NCI-H2171 (cell line): ENCODE measurements at places on chromosomes 6 and 20.

- DNase-seq = no peak
These were observed 100.3 kb downstream of the ZNF217 start for GRCh38 chr20:53493311-53493857.

- DNase-seq = no peak
These were observed 271.1 kb upstream of the CHD6 start for GRCh38 chr20:41889126-41889843.

DNA sequence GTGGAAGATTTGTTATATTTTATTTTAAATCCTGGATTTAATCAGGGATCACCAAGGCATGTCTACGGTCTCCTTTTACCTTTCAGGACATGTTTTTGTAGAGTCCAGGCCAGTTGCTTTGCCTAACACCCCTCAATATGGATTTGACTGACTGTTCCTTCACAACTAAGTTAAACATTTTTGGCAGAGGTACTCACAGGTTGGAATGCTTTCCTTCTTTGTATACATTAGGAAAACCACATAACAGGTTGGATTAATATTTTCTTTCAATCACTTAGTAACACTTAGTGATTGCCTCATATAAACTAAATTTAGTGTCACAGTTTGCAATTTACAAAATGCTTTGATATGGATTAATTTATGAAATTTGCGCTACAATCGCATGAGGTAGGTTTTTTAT, 64.5 kb downstream of the IPCEF1 start:
- no peak for DNase-seq

- DNase-seq = no peak
These were observed 169.8 kb downstream of the ANKRD60 start for GRCh38 chr20:58058421-58059259.

GRCh38 chr6:157430834-157431233, 49.8 kb downstream of the ZDHHC14 start:
- DNase-seq = peak; percentile 16

DNA sequence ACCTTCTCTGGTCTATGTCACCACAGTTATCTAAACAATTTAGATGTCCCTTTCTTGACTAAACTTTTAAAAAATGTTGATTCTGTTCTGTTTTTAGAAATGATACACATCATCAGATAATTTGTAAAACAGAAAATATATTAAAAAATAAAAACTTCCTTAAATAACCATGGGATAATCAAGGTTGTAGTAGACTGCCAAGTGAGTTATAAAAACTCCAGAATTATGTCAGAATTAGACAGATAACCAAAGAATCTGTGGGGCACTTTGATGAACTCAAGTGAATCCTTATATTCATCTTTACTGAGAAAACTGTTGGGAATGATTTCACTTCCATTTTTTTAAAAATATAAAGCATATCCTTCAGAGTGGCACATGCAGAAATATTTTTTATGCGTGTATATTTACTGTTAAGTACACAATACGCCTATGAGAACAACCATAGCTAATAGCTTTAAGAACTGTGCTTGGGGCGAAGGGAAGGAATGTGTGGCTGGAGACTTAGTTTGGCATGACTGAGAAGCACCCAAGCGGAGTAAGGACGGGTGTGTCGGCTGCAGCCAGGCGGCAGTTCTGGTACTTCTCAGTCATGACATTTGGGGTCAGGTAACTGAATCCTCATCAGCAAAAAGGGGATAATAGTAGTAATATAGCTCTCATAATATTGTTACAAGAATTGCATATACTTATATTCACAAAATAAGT, 604.7 kb upstream of the CITED2 start:
- no peak for DNase-seq

DNA sequence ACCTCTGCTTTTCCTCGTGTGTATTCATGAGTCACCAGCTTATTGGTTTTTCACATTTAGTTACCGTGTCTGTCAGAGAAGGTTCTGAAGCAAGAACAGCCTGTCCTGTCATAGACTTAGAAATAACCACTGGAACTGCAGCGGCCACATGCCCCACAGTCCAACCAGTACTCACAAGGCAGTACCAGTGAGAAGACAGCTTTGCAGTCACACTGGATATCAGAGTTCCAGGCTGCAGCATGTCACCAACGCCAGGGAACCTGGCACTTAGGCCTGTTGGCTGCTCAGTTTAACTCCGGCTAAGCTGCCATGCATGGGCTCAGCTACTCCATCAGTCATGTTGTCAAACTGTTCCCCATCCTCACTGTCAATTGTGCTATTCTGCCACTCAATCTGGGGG, 40.1 kb downstream of the ADNP start:
- no peak for DNase-seq

DNA sequence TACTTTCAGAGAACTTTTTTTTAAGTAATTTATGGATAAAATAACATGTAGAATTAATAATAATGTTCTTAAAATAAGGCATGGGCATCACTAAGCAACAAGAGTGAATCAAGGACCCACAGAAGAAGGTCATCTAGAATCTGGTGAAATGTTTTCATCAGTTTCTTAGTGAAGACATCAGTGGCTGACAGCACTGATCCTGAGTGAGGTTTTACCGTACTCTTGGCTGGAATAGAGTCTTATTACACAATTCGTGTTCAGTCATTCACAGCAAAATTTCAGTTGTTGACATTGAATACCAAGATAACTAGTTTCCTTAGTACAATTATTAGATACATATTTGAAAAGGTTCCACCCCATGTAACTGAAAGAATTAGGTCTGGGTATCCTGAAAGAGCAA, 140.4 kb downstream of the C6orf58 start:
- DNase-seq = no peak

- DNase-seq = no peak
These were observed 3.2 kb upstream of the REPS1 start for GRCh38 chr6:138991206-138991605.

GRCh38 chr6:71388068-71388744, 99.6 kb downstream of the OGFRL1 start:
- DNase-seq = no peak

DNA sequence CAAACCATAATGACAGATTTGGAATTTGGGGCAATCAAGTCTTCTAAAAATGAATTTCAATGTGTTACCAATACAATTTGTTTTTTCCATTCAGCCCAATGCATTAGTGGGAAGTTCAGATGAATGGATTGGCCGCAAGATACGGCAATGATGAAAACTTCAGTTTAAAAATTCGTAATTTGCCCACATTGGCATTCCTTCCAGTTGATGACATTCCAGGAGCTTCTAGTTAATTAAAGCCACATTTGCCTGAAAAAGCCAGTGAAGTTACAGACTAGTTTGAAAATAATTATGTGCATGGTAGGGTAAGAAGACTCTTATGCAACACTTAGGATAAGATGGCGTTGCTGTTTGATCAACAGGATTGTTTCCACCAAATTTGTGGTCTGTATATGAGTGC, 46.2 kb downstream of the NHLRC1 start:
- DNase-seq = no peak

DNA sequence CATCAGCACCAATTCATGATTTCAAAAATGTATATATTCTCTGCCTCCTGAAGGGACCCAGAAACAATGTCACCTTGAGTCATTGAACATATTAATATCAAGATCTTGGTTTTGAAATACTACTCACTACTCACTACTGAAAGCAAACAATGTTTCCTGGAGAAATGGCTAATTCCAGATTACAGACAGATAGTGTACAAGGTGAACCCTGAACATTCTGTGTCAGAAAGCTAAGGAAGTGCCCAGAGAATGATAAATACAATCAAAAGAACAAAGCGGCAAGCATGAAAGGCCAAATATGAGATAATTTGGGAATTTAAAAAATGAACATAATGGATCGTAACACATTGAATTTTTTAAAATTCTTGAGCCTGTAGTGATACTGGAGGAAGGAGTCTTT, 101.5 kb upstream of the TENT5A start:
- DNase-seq = no peak

DNA sequence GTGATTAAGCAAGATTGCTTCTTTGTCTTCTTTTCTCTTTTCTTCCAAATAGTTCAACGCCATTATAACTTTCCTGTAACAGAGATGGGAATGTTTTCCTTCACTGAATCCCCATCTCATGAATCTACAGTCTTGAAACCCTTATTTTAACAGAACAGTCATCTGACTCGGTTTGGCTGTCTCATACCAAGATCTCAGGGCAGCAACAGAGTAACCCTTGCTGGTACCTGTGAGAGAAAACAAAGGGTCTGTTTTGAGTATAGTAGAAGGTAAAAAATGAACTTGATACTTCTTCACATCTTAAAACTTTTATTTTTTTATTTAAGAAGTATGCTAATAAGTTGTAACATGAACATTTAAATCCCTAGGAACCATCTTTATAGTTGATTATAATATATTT, 19.6 kb upstream of the DSE start:
- no peak for DNase-seq

- DNase-seq = no peak
These were observed 42.9 kb downstream of the ATXN1 start for GRCh38 chr6:16718356-16718755.

- DNase-seq = no peak
These were observed 124.2 kb downstream of the KLHL32 start for GRCh38 chr6:97048771-97049170.

DNA sequence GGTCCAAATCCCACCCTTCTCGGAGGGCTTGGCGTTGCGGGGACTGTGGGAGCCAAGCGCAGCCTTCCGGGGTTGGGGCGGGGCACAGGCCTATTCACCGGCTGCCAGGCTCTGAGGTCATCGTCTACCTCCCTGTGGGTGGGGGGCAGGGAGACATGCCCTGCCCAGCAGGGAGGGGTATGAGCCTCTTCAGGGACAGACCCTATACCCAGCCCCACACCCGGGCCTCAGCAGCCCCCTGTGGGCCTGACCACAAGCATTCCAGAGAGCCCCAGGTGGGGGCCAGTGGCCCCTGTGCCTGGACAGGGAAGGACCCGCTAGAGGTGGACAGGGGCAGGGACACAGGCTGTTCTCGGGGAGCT, 11.6 kb downstream of the LAMA5 start:
- DNase-seq = no peak
